ENCODE measurements at places on chromosomes 3 and 15. TPM values are rescaled to one million over a fixed set of nuclear protein-coding genes. Genes with fewer than 3 reads are reported as not detected.

- H3K4me1 ChIP-seq = peaks cover 21% of the 10 kb centered on the region
- no peaks in the 10 kb centered on the region for H3K27me3 ChIP-seq
- peak overlapping the region; percentile 49 for H3K27ac ChIP-seq
- no peaks in the 10 kb centered on the region for H3K36me3 ChIP-seq
- DNase-seq = no peak
Observed at GRCh38 chr3:100089812-100090668, 24.3 kb downstream of the FILIP1L start.

- DNase-seq = no peak
- H3K4me3 ChIP-seq = no peak overlapping the region
- no peaks in the 10 kb centered on the region for H3K27me3 ChIP-seq
- peak overlapping the region; percentile 43 for H3K27ac ChIP-seq
- H3K4me1 ChIP-seq = peaks cover 36% of the 10 kb centered on the region
Observed at GRCh38 chr15:98684436-98684835, 36.1 kb downstream of the IGF1R start.

The FANCD2OS gene
- not detected for total RNA-seq

The GPR176 gene
- 3.8 TPM for total RNA-seq

GRCh38 chr3:122974764-122975162 lies 52.8 kb downstream of the SEMA5B start:
- peak overlapping the region; percentile 28 for H3K27ac ChIP-seq
- peak overlapping the region; percentile 10 for H3K4me3 ChIP-seq
- DNase-seq = no peak

The CCDC39 gene
- total RNA-seq = not detected

The CD200 gene
- 25.7 TPM for total RNA-seq

DNA sequence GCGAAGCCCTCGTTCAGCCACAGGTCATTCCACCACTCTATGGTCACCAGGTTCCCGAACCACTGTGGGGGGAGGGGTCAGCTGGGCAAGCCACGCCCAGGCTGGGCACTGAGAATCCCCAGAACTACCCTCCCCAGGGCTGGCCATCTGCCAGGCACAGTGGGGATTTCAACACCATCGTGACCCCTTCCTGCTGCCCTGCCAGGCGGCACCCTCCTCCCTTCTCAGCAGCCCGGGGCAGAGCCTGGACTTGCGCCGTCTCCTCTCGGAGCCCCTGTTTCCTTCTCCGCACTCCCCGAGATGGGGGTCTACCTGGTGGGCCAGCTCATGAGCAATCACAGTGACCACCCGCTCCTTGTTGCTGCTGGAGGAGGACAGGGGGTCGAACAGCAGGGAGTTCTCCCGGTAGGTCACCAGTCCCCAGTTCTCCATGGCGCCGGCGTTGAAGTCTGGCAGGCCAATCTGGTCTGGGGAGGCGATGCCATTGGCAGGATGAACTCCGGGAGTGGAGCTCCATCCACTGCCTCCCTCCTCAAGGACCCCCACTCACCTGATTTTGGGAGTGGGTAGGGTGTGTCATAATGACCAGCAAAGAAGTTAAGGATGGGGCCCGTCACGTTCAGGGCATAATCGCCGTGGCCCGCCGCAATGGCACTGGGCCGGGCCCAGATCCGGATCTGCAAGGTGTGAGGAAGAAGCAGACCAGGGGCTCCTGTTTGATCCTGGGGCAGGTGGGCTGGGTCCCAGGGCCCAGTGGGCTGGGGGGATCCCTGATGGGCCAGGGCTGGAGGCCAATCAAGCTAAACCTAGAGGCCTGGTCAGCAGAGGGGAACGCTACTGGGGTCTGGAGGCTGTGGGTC lies 10.5 kb downstream of the ANPEP start:
- no peaks in the 10 kb centered on the region for H3K4me1 ChIP-seq
- H3K27me3 ChIP-seq = no peaks in the 10 kb centered on the region
- DNase-seq = no peak
- H3K36me3 ChIP-seq = no peaks in the 10 kb centered on the region
- H3K27ac ChIP-seq = no peak overlapping the region

GRCh38 chr15:60788692-60789103 lies 309.8 kb upstream of the ICE2 start:
- H3K27ac ChIP-seq = no peak overlapping the region
- peaks cover 6% of the 10 kb centered on the region for H3K36me3 ChIP-seq
- H3K4me1 ChIP-seq = no peaks in the 10 kb centered on the region
- DNase-seq = no peak
- H3K4me3 ChIP-seq = no peak overlapping the region
- peaks cover 28% of the 10 kb centered on the region for H3K27me3 ChIP-seq
